Stimulated activated CD8-positive, alpha-beta memory T cell treated with anti-CD3 and anti-CD28 coated beads, Interleukin-15, amount 100 ng/mL, for 1 hour (primary cell): ENCODE measurements at places on chromosomes 6 and 20.

GRCh38 chr20:22924046-22924737 is 110.9 kb upstream of the SSTR4 start:
- no peak for DNase-seq

- DNase-seq: no peak
Measured at GRCh38 chr6:110810896-110811586, 4.2 kb downstream of the CDK19 start.

- DNase-seq: no peak
Measured at GRCh38 chr6:129908858-129909257, 47.7 kb upstream of the TMEM244 start.

GRCh38 chr20:57654998-57655808 is 35.0 kb upstream of the ZBP1 start:
- no peak for DNase-seq

DNA sequence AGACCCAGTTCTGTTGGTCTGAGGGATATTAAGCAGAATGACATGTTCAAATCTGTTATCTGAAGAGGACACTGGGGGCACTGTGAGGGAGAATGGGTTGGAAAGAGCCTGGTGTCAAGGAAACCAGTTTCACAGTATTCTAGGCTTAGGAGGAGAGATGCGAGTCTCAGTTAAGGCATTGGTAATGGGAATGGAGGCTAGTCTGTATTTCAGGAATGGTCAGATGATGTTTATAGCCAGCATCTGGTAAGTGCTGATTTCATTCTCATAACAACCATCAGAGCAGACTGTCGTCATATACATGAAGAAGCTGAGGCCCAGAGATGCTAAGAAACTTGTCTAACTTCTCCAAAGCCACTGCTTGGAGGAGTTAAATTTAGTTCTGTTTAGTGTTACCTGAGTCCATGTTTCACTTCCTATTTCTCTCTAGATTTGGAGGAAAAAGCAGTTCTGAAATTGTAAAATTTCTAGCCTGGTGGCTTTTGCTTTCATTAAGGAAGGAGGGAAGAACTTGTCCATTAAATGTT is 242.0 kb downstream of the ARID1B start:
- DNase-seq: no peak

DNA sequence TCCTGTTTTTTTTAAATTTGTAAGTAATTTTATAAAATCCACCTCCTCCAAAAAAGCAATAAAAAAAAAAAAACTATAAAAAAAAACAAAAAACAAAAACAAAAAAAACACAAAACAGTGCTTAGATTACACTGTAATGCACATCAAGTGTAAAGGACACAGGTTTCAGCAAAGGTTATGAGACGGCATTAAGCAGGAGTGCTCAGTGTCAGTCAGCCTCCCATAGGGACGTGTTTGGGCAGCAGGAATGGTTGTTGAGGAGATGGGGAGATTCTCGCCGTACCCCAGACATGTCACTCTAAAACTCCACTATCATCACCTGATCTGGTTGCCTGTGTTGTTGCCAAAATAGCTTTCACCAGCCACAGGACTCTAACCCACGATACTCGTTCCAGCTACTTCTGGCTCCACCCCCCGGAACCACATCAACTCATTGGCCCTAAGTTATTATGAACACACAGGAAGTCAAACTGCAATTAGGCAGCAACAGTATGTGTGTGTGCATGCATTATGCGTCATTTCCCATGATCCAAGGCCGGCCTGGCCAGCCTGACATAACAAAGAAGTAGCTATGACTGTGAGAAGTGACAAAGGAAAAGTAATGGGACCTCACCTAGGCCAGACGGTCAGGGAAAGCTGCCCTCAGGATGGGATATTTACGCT is 28.7 kb downstream of the ECT2L start:
- no peak for DNase-seq

- DNase-seq: no peak
Measured at GRCh38 chr6:23446469-23446967, 679.5 kb upstream of the NRSN1 start.

- DNase-seq: no peak
Measured at GRCh38 chr20:17498641-17499040, 32.5 kb downstream of the BFSP1 start.

- DNase-seq: no peak
Measured at GRCh38 chr6:95866732-95867131, 149.0 kb upstream of the FUT9 start.

GRCh38 chr6:105600336-105601260 is 197.7 kb upstream of the PREP start:
- no peak for DNase-seq

DNA sequence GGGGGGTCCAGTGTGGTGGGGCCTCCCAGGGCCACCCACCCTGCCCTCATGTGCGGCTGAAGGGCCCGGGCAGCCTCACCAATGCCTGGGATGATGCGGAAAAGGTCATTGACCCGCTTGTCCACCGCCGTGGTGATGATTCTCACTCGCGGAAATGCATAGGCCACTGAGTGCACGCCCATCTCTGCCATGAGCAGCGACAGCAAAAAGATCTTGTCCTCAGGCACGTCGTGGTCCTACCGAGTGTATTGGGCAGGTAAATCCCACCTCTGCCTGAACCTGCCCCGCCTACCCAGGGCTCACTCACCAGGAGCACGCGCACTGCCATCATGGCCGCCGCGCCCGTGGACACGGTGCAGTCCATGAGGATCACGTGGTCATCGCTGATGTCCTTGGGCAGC is 16.1 kb downstream of the UCKL1 start:
- no peak for DNase-seq

DNA sequence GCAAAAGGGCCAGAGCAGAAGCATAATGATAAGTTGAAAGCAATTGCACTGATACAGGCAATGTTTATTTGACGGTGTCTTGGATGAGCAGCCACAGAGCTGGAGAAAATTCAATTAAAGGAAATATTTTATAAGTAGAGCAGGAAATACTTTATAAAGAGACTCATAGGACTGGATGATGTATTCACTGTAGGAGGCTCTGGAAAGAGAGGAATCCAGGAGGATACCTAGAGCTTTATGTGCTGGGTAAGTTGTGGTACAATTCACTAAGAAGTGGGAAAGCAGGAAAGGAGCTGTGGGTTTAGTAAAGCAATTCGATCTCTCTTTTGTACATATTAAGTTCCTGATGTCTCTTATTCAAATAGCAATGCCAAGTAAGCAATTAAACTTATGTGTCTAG is 86.3 kb downstream of the C6orf118 start:
- DNase-seq: no peak

DNA sequence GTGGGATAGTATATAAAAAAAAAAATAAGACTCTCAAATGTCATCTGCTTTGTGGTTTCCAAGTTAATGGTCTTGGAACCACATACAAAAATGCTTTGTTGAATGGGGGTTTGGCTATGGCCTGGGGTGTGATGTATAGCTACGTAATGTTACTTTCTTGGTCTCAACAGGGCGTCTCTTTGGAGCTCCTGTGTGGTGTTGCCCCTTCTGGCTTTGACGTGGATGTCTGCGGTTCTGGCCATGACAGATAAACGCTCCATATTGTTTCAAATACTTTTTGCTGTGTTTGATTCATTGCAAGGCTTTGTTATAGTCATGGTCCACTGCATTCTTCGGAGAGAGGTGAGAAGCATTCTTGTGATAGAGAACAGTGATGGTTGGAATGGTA is 457.7 kb downstream of the LMBRD1 start:
- DNase-seq: no peak

DNA sequence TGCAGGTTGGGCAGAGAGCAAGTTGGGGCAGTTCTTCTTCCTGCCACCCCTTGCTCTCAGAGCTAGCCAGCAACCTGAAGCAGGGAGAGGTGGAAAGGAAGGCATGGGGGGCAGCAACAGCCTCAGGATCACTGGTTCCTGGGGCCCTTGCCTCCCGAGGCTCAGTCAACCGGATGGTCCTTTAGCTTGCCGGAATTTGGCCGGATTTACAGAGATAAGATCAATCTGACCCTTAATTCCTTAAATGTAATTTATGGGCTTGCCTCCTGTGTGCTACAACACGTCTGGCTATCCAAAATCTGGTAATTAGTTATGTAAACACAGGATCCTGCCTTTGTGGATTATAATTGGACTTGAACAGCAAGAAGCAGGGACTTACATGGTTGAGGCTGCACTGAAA is 19.5 kb upstream of the TCP11 start:
- no peak for DNase-seq

DNA sequence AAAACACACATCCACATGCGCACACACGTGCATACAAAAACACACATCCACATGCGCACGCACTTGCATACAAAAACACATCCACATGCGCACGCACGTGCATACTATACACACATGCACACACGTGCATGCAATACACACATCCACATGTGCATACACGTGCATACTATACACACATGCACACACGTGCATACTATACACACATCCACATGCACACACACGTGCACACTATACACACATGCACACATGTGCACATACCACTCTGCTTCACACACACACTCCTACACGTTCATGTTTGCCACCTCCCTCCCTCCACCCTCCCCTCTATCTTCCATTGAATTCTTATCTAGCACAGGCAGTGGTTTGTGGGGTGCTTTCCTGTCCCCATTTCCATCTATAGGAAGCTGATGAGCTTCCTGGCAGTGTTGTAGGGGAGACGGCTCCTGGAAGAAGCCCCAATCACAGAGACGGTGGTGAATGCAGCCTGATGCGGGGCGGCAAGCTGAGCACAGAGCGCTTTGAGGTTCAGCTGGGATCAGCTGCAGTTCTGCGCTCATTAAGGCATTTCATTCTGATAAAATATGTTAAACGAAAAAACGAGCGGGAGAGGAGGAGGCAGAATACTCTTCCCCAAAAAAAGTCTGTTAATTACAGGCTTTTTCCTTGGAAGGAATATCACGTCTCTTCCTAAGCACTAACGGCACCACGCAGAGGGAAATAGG is 287.7 kb downstream of the TAF4 start:
- no peak for DNase-seq

- no peak for DNase-seq
Measured at GRCh38 chr6:106509420-106510089, 119.7 kb downstream of the RTN4IP1 start.

GRCh38 chr20:8862092-8862491 is 206.8 kb upstream of the PLCB4 start:
- DNase-seq: no peak

GRCh38 chr6:8065519-8065911 is 1.3 kb upstream of the BLOC1S5 start:
- DNase-seq: no peak

GRCh38 chr6:148239215-148239614 is 103.4 kb upstream of the SASH1 start:
- no peak for DNase-seq

- DNase-seq: no peak
Measured at GRCh38 chr6:147322299-147323162, 118.3 kb downstream of the STXBP5 start.

DNA sequence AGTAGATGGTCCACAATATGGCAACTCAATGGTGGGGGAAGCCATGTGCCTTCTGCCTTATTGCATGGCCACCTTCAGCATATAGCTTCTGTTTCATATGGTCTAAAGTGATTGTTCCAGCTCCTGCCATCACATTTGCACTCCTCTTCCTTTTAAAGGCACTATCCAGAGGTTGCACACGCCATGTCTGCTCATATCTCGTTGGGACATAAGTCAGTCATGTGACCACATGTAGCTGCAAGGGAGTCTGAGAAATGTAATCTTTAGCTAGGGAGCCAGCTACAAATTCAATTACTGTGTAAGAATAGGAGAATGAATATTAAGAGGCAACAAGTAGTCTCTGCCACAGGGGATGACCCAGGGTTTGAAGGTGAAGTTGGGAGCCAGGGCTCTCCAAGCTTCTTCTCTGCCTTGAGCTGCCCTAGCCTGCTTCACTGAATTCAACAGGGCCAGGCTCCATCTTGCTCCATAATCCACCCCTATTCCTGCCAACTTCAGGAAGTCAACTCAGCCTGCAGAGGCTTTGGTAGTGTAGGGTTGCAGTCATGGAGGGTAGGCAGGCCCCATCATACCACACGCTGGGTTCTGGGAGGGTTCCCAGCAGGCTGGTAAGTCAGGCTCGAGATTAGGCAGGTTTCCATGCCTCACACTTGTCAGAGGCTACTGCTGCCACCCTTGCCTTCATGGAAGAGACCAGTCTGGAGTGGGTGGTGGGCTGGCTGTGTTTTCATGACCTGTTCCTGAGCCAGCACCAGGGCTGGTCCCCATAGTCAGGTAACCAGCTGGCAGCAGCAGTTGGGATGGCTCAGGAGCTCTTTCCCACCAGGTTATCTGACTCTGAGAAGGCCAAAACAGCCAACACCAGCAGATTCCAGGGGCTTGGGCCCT is 56.7 kb upstream of the SAYSD1 start:
- no peak for DNase-seq

DNA sequence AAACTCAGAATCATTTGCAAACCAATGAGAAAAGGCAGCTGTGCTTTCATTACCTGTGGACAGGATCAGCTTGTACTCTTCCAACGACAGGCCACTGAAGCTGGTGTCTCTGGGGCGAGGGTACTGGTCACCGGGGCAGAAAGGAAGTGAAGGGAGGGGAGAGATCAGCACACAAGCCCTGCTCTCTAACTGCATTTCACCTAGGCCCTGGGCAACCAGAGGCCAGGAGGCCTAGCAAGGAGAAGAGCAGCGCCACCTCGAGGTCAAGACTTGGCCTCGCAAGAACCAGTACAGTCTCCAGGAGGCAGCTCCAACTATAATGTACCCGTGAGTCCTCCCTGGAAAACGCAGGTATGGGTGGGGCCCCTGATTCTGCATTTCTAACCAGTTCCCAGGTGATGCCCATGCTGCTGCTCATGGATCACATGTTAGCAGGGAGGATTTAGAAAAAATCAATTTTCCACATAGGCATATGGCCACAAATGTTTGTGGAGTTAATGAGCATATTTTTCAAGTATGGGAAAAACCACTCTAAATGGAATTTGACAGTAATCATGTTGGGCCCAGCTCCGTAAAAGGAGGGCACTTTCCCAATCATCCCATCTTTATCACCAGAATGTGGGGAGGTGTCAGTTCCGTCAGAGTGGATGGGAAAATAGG is 11.0 kb downstream of the UQCC2 start:
- DNase-seq: peak; percentile 54

GRCh38 chr20:14881518-14881917 is 544.1 kb upstream of the FLRT3 start:
- no peak for DNase-seq

- DNase-seq: no peak
Measured at GRCh38 chr6:132298344-132298949, 102.8 kb downstream of the MOXD1 start.

GRCh38 chr6:18100296-18100695 is 22.2 kb downstream of the NHLRC1 start:
- DNase-seq: no peak

DNA sequence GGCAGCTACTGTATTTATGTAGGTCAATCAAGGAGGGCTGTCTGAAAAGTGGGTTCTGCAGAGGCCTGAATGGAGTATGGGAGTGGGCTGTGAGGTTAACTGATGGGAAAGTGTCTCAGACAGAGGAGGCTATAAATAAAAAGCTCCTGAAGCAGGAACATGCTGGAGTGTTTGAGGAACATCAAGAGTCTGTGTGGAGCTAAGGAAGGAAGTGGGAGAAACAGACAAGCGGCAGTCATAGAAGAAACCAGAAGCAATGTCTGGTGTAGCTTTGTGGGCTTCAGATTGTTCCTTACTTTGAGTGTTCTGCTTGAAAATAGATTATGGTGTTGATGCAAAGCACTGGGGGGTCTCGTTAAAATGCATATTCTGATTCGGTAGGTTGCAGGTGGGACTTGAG is 101.5 kb upstream of the OGFRL1 start:
- no peak for DNase-seq
